ENCODE measurements at places on chromosomes 3 and 15.

GRCh38 chr3:142115867-142116668, 33.3 kb downstream of the TFDP2 start:
- no peak for DNase-seq

GRCh38 chr3:8660175-8661118, 15.8 kb upstream of the SSUH2 start:
- peak; percentile 63 for DNase-seq

GRCh38 chr3:77931255-77932009, 891.5 kb downstream of the ROBO2 start:
- DNase-seq, result no peak

DNA sequence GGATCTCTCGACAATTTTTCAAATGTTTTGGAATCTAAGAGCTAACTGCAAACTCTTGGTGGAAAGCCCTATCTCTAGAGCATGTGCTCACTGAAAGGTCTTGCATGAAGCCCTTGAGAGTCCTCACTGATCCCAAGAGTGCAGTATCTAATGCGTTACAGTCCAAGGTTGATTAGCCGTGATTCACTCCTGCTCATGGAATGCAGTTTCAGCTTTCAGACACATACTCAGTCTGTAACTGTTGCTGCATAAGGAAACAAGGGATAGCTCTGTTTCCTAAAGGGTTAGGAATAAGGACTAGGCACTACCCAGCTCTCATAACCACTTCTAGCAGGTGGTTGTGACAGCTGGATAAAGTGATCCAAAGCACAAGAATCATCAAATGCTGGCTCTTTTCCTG, 687.4 kb upstream of the CFAP20DC start:
- DNase-seq, result no peak

GRCh38 chr15:80559320-80559693, 135.8 kb upstream of the ABHD17C start:
- no peak for DNase-seq

- DNase-seq, result no peak
Observed at GRCh38 chr3:184656458-184656828, 55.4 kb downstream of the MAGEF1 start.

DNA sequence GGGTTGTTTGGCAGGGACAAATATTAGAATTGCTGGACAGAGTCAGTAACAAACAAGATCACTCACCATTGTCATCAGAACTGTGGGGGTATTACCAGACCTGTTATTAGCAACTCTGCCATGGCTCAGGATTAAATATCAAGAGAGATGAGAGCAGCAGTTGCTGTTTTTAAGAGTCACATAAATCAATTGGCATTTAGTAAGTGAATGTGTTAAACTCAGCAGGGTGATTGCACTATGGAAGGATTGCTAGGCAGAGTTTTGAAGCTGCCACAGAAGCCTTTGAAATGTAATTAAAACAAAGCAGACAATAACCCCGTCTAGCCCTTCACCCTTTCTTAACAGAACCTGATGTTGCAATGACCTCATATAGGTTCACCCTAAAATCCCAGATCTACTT, 238.8 kb downstream of the GAP43 start:
- no peak for DNase-seq

GRCh38 chr3:134938029-134938525, 143.0 kb downstream of the EPHB1 start:
- DNase-seq, result no peak

GRCh38 chr3:49017971-49018706, at the start of gene DALRD3:
Gene DALRD3 (minus strand): TSS chr3:49018580. CDS start chr3:49018564, 16 bp downstream.
- DNase-seq, result peak; percentile 68

GRCh38 chr15:65082303-65082953, 5.9 kb downstream of the KBTBD13 start:
- no peak for DNase-seq

DNA sequence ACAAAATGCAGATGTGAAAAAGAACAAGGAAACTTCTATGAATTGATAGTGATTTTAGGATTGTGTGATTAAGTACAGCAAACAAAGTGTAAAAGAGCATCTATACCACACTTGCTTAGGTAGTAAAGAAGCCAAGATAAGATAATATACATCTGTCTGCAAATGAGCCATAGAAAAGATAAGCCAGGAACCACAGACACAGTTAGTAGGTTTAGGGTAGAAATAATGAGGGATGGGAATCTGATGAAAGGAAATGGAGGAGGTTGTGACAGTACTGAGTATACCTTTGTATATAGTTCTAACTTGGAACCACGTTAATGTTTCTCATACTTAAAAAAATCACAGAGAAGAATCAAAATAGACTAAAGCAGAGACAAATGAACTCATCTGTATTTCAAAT, 54.0 kb downstream of the TCF12 start:
- DNase-seq, result no peak

DNA sequence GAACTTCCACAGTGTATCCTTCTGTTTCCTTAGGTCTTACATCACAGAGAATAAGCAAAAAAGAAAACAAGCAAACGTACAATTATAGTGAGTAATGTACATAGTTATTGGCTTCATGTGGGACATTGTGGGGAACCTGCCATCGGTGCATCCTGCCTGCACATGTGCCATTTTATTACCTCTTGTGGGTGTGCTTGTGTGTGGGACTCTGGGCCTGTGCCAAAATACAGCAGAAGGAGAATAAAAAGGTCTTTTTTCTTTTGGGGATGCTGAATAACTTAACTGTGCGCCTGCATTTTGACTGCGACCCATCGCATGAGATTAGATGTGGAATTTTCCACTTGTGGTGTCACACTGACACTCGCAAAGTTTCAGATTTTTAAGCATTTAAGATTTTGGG, 169.6 kb upstream of the DCBLD2 start:
- no peak for DNase-seq

DNA sequence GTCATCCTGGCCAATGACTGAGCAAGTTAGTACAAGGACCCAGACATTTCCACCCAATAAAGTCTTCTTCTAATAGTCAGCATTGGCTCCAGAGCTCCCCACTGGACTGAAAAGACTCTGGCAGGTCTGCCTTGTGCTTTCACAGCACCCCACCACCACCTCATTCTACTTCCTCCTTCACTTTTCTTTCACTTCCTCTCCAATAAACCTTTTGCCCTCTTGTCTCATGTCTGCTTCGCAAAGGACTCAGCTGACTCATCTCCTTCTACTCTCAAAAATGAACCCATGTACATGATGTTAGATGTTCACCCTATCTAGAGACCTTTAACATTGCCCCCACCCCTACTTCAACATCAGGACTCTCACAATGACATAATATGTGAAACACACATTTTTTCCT, 181.0 kb upstream of the PPP2R3A start:
- no peak for DNase-seq

GRCh38 chr15:85497172-85497569, 116.8 kb downstream of the AKAP13 start:
- no peak for DNase-seq

DNA sequence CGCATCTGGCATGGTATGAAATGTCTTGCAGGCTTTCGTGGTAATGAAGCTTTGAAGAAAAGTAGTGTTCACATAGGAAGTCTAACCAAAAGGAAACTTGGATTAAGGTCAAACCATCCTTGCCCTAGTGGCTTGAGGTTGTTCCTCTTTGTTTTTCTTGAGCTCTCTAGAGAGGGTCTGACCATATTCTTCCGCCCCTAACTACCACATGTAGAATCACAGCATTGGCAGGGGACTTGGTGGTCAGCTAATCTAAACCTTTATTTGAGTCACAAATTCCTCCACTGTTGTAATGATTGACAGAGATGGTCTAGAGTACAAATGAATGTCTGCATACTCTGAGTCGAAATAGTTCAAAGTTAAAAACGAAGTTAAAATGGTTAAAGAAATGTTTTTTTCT, 39.1 kb upstream of the PHLDB2 start:
- DNase-seq, result no peak

GRCh38 chr15:73226093-73226814, 142.5 kb downstream of the HCN4 start:
- DNase-seq, result no peak

- no peak for DNase-seq
Observed at GRCh38 chr3:197804511-197804910, 13.5 kb downstream of the LRCH3 start.

- DNase-seq, result no peak
Observed at GRCh38 chr3:3625544-3626271, 173.5 kb upstream of the LRRN1 start.

- DNase-seq, result no peak
Observed at GRCh38 chr3:140523600-140523999, 154.3 kb upstream of the TRIM42 start.

DNA sequence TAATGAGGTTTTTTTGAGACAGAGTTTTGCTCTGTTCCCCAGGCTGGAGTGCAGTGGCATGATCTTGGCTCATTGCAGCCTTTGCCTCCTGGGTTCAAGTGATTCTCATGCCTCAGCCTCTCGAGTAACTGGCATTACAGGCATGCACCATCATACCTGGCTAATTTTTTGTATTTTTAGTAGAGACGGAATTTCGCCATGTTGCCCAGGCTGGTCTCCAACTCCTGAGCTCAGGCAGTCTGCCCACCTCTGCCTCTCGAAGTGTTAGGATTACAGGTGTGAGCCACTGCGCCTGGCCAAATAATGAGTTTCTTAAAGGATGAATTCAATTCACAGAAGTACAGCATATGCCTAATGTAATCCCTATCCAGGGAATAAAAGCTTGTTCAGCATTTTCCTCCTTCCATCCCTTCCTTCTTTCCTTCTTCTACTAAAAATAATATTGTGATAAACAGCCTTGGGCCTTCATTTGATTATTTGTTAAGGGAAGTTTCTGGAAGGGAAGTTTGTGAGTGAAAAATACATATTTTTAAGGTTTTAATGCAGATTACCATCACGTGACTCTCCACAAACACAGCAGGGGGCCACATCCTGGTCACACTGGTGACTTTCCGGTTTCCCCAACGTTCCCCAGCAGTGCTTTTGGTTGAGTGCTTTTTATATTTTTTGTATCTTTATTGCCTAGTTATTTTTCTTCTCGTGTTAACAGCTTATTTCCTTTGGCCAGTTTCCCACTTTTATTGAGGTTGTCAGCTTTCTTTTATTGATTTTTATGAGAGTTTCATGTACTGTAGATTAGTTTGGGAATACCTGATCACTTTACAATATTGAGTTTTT, 116.8 kb downstream of the USP13 start:
- DNase-seq, result peak; percentile 44

GRCh38 chr3:189947948-189948723, 172.6 kb downstream of the P3H2 start:
- peak; percentile 59 for DNase-seq

GRCh38 chr3:34106879-34107278, 308.4 kb downstream of the PDCD6IP start:
- peak; percentile 79 for DNase-seq

GRCh38 chr15:51093839-51094605, 684 bp downstream of the TNFAIP8L3 start:
- peak; percentile 59 for DNase-seq

- DNase-seq, result no peak
Observed at GRCh38 chr15:40092979-40093869, 15.5 kb downstream of the BMF start.

GRCh38 chr15:76274226-76274625, 37.0 kb downstream of the ETFA start:
- peak; percentile 79 for DNase-seq

GRCh38 chr15:69217381-69217780, 56.9 kb downstream of the GLCE start:
- DNase-seq, result no peak

DNA sequence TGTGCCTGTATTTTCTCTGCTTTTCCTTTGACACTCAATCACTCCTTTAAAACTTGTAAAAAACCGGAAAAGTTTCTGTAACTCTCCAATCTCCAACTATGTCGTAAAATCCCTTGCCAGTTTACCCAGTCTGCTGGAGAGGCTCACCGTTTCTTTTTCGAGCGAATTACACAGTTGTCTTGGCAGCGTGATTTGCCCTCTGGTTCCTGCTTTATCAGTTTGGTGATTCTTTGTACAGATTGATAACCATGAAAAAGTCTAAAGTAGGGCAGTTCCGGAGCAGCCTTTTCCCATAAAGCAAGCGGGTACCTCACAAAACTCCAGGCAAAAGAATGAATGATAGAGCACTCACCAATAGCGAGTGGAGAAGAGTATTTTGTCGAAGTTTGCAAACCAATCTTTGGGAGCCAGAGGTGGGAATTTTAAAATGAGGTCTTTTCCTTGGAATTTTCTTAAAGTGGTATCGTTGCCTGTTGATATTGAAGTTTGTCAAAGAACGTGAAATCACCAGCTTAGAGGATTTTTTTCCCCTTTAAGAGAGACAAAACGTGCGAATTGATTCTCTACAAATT, at the start of gene TTC23:
TSS of gene TTC23 (minus strand) at position 312 of the 572 bp plus-strand sequence. CDS start 20,869 bp downstream, outside the sequence.
- DNase-seq, result peak; percentile 92

DNA sequence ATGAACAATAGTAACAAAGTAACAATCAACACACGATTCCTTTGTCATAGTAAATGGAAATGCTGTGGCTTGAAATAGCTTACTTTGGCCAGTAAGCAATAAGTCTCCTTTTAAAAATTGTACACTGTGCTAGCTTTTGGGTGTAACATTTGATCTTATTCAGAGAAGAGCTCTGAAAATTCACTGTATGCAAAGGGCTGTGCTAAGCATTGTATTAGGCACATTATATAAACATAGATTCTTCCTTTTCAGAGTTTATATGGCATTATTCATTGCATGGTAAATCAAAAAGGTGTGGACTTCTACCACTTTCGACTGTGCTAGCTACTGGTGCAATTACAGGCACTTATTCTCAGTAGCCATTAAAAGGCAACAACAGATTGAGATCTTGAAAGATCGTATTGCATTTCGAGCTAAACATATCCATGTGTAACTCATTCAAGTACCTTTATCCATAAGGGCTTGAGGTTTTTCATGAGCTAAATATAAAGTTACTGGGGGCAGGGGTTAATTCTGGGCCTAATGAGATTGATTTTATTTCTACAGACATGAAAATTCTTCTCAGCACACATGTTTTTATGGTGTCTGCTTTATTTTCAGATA, 246.8 kb downstream of the NR1D2 start:
- no peak for DNase-seq

GRCh38 chr3:149042789-149043386, 43.4 kb downstream of the HLTF start:
- DNase-seq, result peak; percentile 72

GRCh38 chr15:88980498-88980897, 67.3 kb upstream of the MFGE8 start:
- DNase-seq, result no peak
